CD4-positive, alpha-beta T cell (primary cell): ENCODE measurements at places on chromosomes 13 and 19. TPM values are rescaled to one million over a fixed set of nuclear protein-coding genes. Genes with fewer than 3 reads are reported as not detected.

ADM5 gene
- total RNA-seq = 2.5 TPM

CPB2 gene
- total RNA-seq = not detected

GDF15 gene
- not detected for total RNA-seq

GRCh38 chr19:6118043-6118442 lies 7.7 kb upstream of the RFX2 start:
- no peaks in the 10 kb centered on the region for H3K4me1 ChIP-seq
- no peak overlapping the region for H3K27ac ChIP-seq
- no peak overlapping the region for H3K4me3 ChIP-seq
- DNase-seq = no peak
- no peaks in the 10 kb centered on the region for H3K27me3 ChIP-seq
- no peaks in the 10 kb centered on the region for H3K36me3 ChIP-seq

GRCh38 chr13:85738696-85739320 lies 60.4 kb downstream of the SLITRK6 start:
- H3K27me3 ChIP-seq = no peaks in the 10 kb centered on the region
- DNase-seq = no peak
- H3K4me3 ChIP-seq = no peak overlapping the region
- no peaks in the 10 kb centered on the region for H3K4me1 ChIP-seq
- no peak overlapping the region for H3K27ac ChIP-seq
- H3K36me3 ChIP-seq = no peaks in the 10 kb centered on the region

- H3K36me3 ChIP-seq = no peaks in the 10 kb centered on the region
- no peak for DNase-seq
- no peak overlapping the region for H3K27ac ChIP-seq
- peaks cover 76% of the 10 kb centered on the region for H3K27me3 ChIP-seq
Measured at GRCh38 chr13:99977912-99978798, 3.4 kb upstream of the ZIC2 start.
